ENCODE measurements at places on chromosomes 13 and 19. TPM values are rescaled to one million over a fixed set of nuclear protein-coding genes. Genes with fewer than 3 reads are reported as not detected.

GRCh38 chr19:37963190-37963936, 56.4 kb downstream of the SIPA1L3 start:
- H3K4me3 ChIP-seq, result no peak overlapping the region
- H3K27me3 ChIP-seq, result no peaks in the 10 kb centered on the region
- H3K36me3 ChIP-seq, result no peaks in the 10 kb centered on the region
- H3K27ac ChIP-seq, result no peak overlapping the region
- H3K4me1 ChIP-seq, result no peaks in the 10 kb centered on the region

Gene ZIK1
- 14.5 TPM for total RNA-seq

- H3K27me3 ChIP-seq, result no peaks in the 10 kb centered on the region
- ATAC-seq, result no peak
- no peak overlapping the region for H3K4me3 ChIP-seq
- no peaks in the 10 kb centered on the region for H3K36me3 ChIP-seq
- H3K4me1 ChIP-seq, result no peaks in the 10 kb centered on the region
Measured at GRCh38 chr13:43484432-43485225, 302.1 kb downstream of the ENOX1 start.

DNA sequence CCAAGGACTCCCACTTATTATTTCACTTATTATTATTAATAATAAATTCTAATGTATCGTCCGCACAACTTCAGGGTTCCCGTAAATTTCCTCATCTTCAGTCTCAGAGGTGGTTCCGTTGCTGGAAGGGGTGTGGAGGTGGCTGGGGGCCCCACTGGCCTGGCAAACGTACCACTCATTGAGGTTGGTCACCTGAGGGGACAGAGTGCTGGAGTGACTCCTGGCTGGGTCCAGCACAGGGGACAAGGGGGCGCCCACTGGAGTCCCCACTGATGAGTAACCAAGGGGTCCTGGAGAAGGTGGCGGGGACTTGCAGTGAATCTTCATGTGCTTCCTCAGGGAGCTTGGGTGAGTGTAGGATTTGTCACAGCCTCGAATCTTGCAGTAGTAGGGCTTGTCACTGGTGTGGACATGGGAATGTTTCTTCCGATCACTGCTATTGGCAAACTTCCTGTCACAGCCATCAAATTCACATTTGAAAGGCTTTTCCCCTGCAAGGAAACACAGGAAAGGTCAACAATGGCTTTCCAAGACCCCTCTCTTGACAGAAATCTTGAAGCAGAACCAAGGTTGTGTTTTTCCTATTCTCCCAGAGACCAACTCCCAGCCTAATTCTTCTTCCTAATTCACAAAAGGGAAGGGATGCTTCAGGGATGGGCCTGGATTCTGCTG, 6.1 kb downstream of the ZIC5 start:
- ATAC-seq, result no peak
- no peak overlapping the region for H3K27ac ChIP-seq
- no peaks in the 10 kb centered on the region for H3K4me1 ChIP-seq
- peaks cover 100% of the 10 kb centered on the region for H3K27me3 ChIP-seq
- no peak overlapping the region for H3K4me3 ChIP-seq

Gene SIGLEC12
- not detected for total RNA-seq

- H3K4me3 ChIP-seq, result no peak within 1 kb of the TSS
- no peak within 1 kb of the TSS for H3K27ac ChIP-seq
- peaks cover 39% of the 10 kb centered on the region for H3K27me3 ChIP-seq
- H3K36me3 ChIP-seq, result no peaks in the 10 kb centered on the region
- H3K4me1 ChIP-seq, result no peaks in the 10 kb centered on the region
Measured at GRCh38 chr19:46124638-46125115, at the start of gene IGFL3. TSS of gene IGFL3 (minus strand) at chr19:46124688. CDS start at chr19:46124649, 39 bp downstream.

Gene PAF1
- total RNA-seq, result 48.0 TPM

Gene TNNI3
- total RNA-seq, result not detected

GRCh38 chr19:13277104-13277809, 127.0 kb downstream of the IER2 start:
- no peaks in the 10 kb centered on the region for H3K36me3 ChIP-seq
- H3K27me3 ChIP-seq, result peaks cover 15% of the 10 kb centered on the region
- H3K4me3 ChIP-seq, result no peak overlapping the region

DNA sequence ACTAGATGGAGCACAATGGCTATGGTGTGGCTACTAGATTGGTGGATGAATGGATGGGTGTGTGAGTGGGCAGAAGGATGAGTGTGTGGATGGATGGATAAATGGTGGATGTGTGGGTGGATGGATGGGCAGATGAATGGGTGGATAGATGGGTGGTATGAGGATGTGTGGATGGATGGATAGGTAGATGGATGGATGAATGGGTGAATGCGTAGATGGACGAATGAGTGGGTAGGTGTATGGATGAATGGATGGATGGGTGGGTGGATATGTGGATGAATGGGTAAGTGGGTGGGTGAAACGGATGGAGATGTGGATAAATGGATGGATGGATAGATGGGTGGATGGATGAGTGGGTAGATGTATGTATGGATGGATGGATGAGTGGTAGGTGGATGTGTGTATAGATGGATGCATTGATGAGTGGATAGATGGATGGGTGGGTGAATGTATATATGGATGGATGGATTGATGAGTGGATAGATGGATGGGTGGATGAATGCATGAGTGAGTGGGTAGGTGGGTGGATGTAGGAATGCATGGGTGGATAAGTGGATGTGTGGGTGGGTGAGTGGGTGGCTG, 114.2 kb downstream of the TEX29 start:
- peaks cover 35% of the 10 kb centered on the region for H3K27me3 ChIP-seq
- no peak overlapping the region for H3K4me3 ChIP-seq
- H3K4me1 ChIP-seq, result no peaks in the 10 kb centered on the region
- no peak overlapping the region for H3K27ac ChIP-seq
- no peak for ATAC-seq

Gene LATS2
- 42.2 TPM for total RNA-seq

- no peaks in the 10 kb centered on the region for H3K4me1 ChIP-seq
- no peaks in the 10 kb centered on the region for H3K36me3 ChIP-seq
- H3K27ac ChIP-seq, result no peak overlapping the region
- no peak overlapping the region for H3K4me3 ChIP-seq
- H3K27me3 ChIP-seq, result peaks cover 54% of the 10 kb centered on the region
Measured at GRCh38 chr13:21661097-21661909, 9.6 kb upstream of the FGF9 start.

Gene VSTM2B
- total RNA-seq, result not detected
